ENCODE measurements at places on chromosomes 3 and 15.
A peak's percentile ranks its signal among the peaks of the same experiment; 100 is the strongest.

GRCh38 chr3:88059380-88060170, 520 bp downstream of the ZNF654 start:
- peak overlapping the region; percentile 70 for H3K27ac ChIP-seq
- no peak for DNase-seq
- peaks cover 3% of the 10 kb centered on the region for H3K36me3 ChIP-seq
- peak overlapping the region; percentile 99 for H3K4me3 ChIP-seq

DNA sequence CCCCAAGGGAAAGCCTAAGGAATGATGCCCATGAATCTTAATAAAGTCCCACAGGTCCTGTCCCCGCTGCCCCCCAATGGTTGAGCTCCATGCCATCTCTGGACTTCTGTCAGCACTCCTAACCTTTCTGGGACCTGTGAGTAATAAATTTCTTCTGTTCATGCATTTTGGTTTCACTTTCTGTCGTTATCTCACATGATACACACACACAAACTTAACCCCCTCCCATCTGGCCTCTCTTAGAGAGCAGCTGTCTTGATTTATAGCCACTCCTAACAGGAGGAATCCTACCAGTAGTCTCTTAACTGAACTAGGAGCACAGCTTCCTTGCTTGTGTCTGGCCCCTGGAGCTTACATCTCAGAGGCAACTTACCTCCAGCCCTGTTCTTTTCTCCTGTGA, 82.7 kb upstream of the SELENOK start:
- H3K4me3 ChIP-seq, result no peak overlapping the region
- no peaks in the 10 kb centered on the region for H3K36me3 ChIP-seq
- no peak overlapping the region for H3K27ac ChIP-seq
- no peaks in the 10 kb centered on the region for H3K27me3 ChIP-seq
- no peak for DNase-seq

DNA sequence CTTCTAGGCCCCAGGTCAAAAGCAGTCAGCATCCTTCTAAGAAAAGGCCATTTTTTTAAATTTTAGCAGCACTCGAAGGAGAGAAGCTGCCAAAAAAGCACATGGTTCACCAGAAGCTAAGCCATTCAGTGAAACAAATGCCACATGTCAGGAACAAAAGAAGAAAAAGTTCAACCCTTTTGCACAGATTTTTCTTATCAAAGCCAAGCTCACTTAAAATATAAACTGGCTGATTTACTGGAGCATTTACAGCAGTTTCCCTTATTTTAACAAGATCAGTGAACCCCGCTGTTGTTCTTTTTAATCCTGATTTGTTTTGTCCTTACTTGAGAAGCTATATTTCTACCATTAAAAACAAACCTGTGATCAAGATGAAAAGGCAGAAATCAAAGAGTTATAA, 46.5 kb upstream of the SYNPR start:
- no peak overlapping the region for H3K4me3 ChIP-seq
- no peak for DNase-seq
- no peaks in the 10 kb centered on the region for H3K4me1 ChIP-seq
- no peaks in the 10 kb centered on the region for H3K27me3 ChIP-seq
- no peaks in the 10 kb centered on the region for H3K36me3 ChIP-seq
- H3K27ac ChIP-seq, result no peak overlapping the region

DNA sequence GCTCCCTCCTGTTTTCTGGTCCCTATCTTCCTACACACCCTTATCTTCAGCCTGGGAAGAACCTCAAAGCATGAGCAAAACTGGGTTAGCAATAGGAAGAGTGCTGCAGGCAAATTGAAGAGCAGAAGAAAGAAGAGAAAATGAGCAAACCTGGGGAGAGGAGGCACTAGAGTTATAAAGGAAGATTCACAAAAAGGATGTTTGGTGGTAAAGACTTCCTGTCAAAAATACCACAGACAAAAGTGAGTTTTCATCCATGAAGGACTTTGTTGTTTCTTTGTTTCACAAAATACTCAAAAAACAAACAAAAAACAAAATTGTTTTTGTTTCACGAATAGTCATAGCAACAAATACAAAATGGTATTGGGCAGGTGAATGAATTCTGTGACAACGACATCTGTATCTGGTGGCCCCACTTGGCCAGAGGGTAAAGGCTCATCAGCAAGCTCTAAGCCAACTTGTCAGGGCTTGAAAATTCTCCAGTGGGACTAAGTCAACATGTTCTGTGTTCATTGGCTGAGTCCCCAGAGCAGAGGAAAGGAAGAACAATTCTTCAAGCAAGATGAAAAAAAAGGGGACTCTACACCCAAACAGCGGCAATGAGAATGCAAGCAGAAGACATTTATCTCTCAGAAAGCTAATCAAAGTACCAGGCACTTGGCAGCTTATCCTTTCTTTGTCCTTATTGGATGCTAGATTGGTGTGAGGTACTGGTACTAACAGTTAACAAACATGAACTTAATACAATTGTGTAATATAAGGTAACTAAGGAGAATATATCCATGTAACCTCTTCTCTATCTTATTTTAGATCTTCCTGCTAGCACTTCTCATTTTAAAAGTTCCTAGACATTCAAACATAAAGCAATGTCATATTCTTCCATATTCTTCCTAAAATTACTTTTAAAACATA, 9.7 kb downstream of the ATP8B4 start:
- H3K27me3 ChIP-seq, result no peaks in the 10 kb centered on the region
- H3K4me1 ChIP-seq, result no peaks in the 10 kb centered on the region
- H3K36me3 ChIP-seq, result no peaks in the 10 kb centered on the region
- no peak overlapping the region for H3K4me3 ChIP-seq

GRCh38 chr3:59772416-59773408, 722.9 kb upstream of the CFAP20DC start:
- no peak for DNase-seq
- H3K27me3 ChIP-seq, result no peaks in the 10 kb centered on the region
- no peaks in the 10 kb centered on the region for H3K4me1 ChIP-seq

DNA sequence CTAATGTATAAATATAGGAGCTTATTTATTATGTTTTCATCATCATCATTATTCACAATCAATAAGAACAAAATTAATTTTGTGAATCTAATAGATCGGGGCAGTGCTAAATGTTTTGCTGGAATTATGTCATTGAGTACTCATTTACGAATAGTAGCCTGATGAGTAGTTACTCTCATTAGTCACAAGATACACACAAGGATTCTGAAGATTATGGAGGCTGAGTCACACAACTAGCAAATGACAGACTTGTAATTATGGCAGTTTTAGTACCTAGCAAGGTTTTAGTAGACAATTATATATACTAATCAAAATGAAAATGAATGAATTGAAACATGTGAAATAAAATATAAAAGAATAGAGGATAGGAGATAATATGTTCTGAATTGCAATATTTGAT, 954.2 kb downstream of the CADM2 start:
- no peaks in the 10 kb centered on the region for H3K4me1 ChIP-seq
- no peaks in the 10 kb centered on the region for H3K27me3 ChIP-seq
- DNase-seq, result no peak
- no peaks in the 10 kb centered on the region for H3K36me3 ChIP-seq
- no peak overlapping the region for H3K27ac ChIP-seq

- H3K27me3 ChIP-seq, result no peaks in the 10 kb centered on the region
- no peak for DNase-seq
- no peak overlapping the region for H3K27ac ChIP-seq
- H3K4me3 ChIP-seq, result no peak overlapping the region
Measured at GRCh38 chr15:65940618-65940909, 71.3 kb downstream of the RAB11A start.

GRCh38 chr3:132062535-132062934, 27.7 kb upstream of the CPNE4 start:
- DNase-seq, result no peak
- H3K36me3 ChIP-seq, result no peaks in the 10 kb centered on the region
- H3K4me1 ChIP-seq, result no peaks in the 10 kb centered on the region
- H3K27me3 ChIP-seq, result no peaks in the 10 kb centered on the region
- H3K27ac ChIP-seq, result no peak overlapping the region
- H3K4me3 ChIP-seq, result no peak overlapping the region

GRCh38 chr3:1103525-1103924, 10.7 kb downstream of the CNTN6 start:
- H3K4me3 ChIP-seq, result no peak overlapping the region
- no peaks in the 10 kb centered on the region for H3K36me3 ChIP-seq
- no peak overlapping the region for H3K27ac ChIP-seq
- DNase-seq, result no peak
- no peaks in the 10 kb centered on the region for H3K27me3 ChIP-seq
- H3K4me1 ChIP-seq, result no peaks in the 10 kb centered on the region

- no peaks in the 10 kb centered on the region for H3K27me3 ChIP-seq
- peaks cover 12% of the 10 kb centered on the region for H3K4me1 ChIP-seq
- no peaks in the 10 kb centered on the region for H3K36me3 ChIP-seq
- H3K27ac ChIP-seq, result no peak overlapping the region
Measured at GRCh38 chr3:110533089-110533488, 538.5 kb upstream of the NECTIN3 start.

- no peak overlapping the region for H3K4me3 ChIP-seq
- no peak overlapping the region for H3K27ac ChIP-seq
- no peak for DNase-seq
- no peaks in the 10 kb centered on the region for H3K36me3 ChIP-seq
- H3K27me3 ChIP-seq, result no peaks in the 10 kb centered on the region
Measured at GRCh38 chr3:160343132-160343531, 55.9 kb downstream of the IFT80 start.

GRCh38 chr3:69326855-69327300, 59.0 kb downstream of the FRMD4B start:
- DNase-seq, result no peak
- H3K36me3 ChIP-seq, result no peaks in the 10 kb centered on the region
- peaks cover 47% of the 10 kb centered on the region for H3K4me1 ChIP-seq
- no peak overlapping the region for H3K27ac ChIP-seq

- no peaks in the 10 kb centered on the region for H3K36me3 ChIP-seq
- no peak overlapping the region for H3K4me3 ChIP-seq
- DNase-seq, result no peak
- no peak overlapping the region for H3K27ac ChIP-seq
Measured at GRCh38 chr3:192239956-192240355, 487.4 kb downstream of the FGF12 start.

- no peaks in the 10 kb centered on the region for H3K27me3 ChIP-seq
- peak; percentile 6 for DNase-seq
- H3K36me3 ChIP-seq, result no peaks in the 10 kb centered on the region
- no peak overlapping the region for H3K4me3 ChIP-seq
Measured at GRCh38 chr3:112894258-112894657, 47.6 kb upstream of the CD200R1L start.

DNA sequence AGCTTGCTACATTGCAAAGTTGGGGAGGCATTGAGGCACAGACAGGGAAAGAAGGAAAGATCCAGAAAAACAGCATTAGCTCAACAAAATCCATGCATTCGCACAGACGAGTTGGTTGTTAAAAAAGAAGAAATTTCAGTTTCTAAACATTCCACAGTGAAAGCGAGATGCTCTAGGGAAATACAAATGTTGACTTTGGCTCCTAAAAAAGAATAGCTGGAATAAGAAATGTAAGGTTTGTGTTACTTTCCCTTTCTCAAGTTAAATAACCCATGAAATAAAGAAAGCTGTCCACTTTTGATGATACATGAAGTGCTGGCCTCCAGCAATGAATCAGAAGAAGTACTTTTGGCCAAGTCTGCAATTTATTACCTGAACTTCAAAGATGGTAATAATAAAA, 465.1 kb downstream of the ERC2 start:
- H3K4me1 ChIP-seq, result no peaks in the 10 kb centered on the region
- H3K4me3 ChIP-seq, result no peak overlapping the region
- no peak overlapping the region for H3K27ac ChIP-seq
- no peaks in the 10 kb centered on the region for H3K27me3 ChIP-seq
